Right atrium auricular region (tissue), 2 donors: ENCODE measurements at places on chromosomes 3 and 15.

DNA sequence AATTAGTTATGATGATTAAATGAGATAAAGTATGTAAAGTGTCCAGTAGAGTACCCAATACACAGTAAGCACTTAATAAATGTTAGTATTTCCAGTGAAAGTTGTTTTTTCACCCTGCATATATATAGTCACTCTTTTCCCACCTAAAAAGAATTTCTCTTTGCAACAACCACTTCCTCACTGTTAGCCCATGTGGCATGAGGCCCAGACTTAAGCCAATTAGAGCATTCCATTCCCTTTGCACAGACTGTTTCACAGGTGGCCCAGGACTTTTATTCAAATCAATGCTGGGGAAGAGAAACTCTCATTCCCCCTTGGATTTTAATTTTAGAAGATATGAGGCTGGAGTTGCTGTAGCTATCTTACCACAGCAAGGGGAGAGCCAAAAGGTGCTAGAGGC is 3.7 kb downstream of the IFT80 start:
- DNase-seq, result no peak

- no peak for DNase-seq
Observed at GRCh38 chr15:99683000-99683670, 50.1 kb downstream of the LYSMD4 start.

DNA sequence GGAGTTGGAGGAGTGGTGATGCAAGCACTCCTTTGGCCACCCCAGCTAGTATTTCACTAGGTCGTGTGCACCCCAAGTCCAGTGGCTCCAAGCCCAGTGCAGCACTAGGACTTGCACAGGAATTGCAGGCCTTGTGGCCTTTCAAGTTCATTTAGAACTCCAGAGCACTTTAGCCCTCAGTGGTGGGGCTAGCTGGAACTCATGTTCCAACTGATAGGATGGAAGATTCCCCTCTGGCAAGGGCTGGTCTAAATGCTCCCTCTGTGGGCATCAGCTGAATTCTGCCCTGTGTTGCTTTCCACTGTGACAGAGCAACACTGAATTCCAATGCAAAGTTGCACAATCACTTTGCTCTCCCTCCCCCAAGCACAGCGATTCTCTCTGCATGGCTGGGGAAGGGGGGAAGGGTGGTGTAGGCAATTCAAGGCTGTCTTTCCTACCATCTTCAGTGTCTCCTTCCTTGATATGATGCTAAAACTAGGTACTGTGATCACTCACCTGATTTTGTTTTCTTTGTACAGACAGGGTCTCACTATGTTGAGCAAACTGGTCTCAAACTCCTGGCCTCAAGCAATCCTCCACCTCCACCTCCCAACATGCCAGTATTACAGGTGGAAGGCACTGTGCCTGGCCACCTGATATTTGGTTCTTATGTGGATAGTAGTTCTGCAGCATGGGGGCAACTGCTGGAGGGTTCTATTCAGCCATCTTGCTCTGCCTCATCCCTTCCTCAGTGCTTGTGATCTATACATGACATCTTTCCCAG is 10.3 kb downstream of the USF3 start:
- no peak for DNase-seq

DNA sequence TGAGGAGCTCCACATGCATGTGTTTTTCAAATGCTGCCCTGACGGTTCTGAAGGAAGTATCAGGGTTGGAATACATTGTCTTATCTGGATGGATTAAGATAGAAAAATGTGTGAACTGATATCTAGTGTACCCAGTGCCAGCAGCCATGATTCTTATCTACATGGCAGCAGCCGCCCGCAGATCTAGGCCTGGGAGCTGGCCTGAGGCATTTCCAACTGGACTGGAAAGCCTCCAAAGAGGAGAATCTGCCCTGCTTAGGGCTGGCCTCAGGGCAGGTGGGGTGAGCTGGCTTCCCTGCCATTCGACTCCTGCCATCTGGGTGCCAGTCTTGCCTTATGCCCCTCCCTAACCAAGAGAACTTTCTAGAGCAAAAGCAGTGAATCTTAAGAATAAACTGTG is 125.8 kb downstream of the SSR3 start:
- DNase-seq, result no peak

DNA sequence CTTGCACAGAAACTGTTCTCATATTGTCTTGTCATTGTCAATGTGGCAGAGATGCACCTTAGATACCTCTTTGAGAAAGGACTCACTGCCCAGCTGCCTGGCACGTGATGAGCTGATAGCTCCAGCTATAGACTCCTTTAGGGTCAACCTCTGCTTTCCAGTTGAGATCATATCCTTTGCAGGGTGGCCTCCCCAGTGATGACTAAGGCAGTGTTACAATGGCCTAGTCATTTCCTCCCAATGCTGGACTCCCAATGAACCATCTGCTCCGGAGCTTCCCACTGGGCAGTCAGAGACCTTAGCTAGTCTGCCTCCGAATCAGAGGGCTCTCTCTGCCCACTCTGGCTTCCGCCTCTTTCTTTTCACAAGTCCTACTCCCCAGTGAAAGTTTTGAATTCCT is 79.5 kb downstream of the CHRD start:
- DNase-seq, result no peak

DNA sequence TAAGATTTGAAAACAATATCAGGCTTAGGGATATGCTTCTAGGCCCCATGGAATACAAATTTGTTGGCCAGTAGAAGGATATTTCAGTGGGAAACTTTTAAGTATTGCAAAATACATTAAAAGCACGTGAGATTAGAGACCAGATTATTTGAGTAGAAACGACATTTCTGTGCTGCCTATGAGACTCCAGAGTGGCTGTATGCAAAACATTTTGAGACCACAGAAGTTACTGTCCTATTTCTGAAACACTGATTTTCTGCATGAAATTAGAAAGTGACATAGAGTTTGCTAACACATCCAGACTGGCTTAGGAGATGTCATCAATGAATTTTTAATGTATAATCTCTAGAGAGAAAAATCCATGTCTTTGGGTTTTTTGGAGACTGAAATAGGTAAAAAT is 99.8 kb downstream of the KCNH8 start:
- no peak for DNase-seq

DNA sequence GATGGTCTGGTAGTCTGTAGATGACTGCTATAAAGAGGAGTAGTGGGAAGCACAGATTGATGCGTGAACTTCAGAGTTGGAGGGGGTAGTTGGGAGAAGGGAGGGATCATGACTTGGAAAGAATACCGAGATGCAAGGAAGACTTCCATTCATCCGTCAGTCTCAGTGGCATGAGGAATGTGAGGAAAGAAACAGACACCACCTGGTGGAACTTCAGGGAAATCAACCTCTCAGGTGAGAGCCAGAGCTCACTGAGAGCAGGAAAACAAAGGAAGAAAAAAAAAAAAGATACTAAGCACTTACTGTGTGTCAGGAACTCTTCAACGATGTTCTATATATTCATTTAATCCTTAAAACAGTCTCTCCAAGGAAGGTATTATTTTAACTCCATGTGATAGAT is 172.4 kb downstream of the OXSM start:
- DNase-seq, result no peak

DNA sequence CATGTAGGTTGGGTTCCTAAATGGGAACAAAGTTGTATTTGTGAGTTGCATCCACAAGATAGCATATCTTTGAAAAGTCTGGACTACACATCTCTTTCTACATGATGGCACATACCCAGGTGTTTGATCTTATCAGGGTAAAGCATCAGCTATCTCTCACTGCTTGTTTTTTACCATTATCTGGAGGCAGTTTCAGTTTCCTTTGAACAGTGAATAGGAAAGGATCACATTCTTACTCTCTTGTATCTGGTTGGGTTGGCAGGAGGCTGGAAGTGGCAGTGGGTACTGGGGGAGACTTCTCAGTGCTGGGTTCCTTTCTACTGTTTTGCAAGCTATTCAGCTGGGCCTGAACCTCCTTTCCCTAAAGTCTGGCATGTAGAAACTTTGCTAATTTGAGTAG is 4.1 kb downstream of the CEMIP start:
- DNase-seq, result no peak

GRCh38 chr3:39302178-39302577 is 22.3 kb upstream of the CX3CR1 start:
- DNase-seq, result no peak

DNA sequence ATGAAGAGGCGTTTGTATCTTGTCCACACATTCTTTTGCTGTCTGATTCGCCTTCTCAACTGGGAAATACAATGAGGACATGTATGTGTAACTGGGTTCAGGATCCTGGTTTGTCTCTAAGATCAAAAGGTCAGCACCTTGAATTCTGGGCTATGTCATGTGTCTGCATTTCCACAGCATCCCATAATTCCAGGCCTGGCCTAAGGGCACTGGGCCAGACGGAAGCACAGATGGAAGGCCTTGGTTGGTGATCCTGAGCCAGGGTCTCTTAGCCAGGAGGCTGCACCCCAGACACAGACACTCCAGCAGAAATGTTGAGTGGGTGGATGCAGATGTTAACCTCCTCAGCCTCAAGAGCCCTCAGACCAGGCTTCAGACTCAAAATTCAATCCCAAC is 23.7 kb upstream of the HERC1 start:
- DNase-seq, result no peak
